Endothelial cell of umbilical vein (primary cell): ENCODE measurements at places on chromosomes 5 and 9. TPM values are rescaled to one million over a fixed set of nuclear protein-coding genes. Genes with fewer than 3 reads are reported as not detected.
A peak's percentile ranks its signal among the peaks of the same experiment; 100 is the strongest.

FOXD4L5 gene
- 0.42 TPM in 1 of 2 replicates, not detected in the other for total RNA-seq

DNA sequence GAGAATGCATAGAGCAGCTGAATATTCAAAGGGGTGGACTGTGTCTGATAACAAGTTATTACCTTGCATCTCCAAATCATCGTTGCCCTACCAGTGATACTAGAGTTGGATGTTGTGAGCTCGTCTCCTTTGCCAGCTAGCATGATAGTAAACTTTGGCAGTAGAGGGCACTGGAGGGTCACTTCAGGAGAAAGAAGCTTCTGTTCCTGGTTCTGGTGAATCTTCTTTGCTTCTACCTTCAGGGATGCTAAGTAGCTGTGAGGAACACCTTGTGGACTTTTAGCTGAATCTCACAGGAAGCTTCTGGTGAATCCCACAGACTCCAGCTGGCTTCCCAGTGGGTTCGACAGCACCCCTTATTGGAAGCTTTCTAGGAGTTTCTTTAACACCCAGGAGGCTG lies 626.6 kb upstream of the SGCD start:
- no peaks in the 10 kb centered on the region for H3K4me1 ChIP-seq
- no peak for DNase-seq
- no peaks in the 10 kb centered on the region for H3K27me3 ChIP-seq

DNA sequence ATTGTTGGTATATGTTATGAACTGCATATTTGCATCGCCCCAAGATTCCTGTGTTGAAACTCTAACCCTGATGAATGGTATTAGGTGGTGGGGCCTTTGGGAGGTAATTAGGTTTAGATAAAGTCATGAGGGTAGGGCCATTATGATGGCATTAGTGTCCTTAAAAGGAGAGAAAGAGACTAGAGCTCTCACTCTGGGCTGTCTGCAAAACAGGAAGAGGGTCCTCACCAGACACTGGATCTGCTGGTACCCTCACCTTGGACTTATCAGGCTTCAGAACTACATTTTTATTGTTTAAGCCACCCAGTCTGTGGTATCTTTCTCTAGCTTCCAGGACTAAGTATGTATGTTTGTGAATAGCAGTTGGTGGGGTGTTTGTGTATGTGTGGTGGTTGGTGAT lies 68.9 kb downstream of the MACIR start:
- no peak overlapping the region for H3K4me3 ChIP-seq
- H3K4me1 ChIP-seq: no peaks in the 10 kb centered on the region
- no peak for DNase-seq
- no peak overlapping the region for H3K27ac ChIP-seq
- H3K36me3 ChIP-seq: no peaks in the 10 kb centered on the region

- H3K27ac ChIP-seq: no peak overlapping the region
- no peaks in the 10 kb centered on the region for H3K36me3 ChIP-seq
- no peaks in the 10 kb centered on the region for H3K27me3 ChIP-seq
- no peak for DNase-seq
- H3K4me1 ChIP-seq: no peaks in the 10 kb centered on the region
- no peak overlapping the region for H3K4me3 ChIP-seq
These were observed 198.7 kb downstream of the PTTG1 start for GRCh38 chr5:160620401-160620800.

GRCh38 chr9:36632892-36633291 lies 60.2 kb downstream of the MELK start:
- no peaks in the 10 kb centered on the region for H3K36me3 ChIP-seq
- H3K4me1 ChIP-seq: no peaks in the 10 kb centered on the region
- no peak overlapping the region for H3K27ac ChIP-seq
- peak; percentile 51 for DNase-seq
- no peaks in the 10 kb centered on the region for H3K27me3 ChIP-seq
- H3K4me3 ChIP-seq: no peak overlapping the region

GRCh38 chr5:68898951-68899471 lies 194.8 kb upstream of the SLC30A5 start:
- H3K27me3 ChIP-seq: no peaks in the 10 kb centered on the region
- H3K36me3 ChIP-seq: no peaks in the 10 kb centered on the region
- no peaks in the 10 kb centered on the region for H3K4me1 ChIP-seq
- no peak for DNase-seq
- no peak overlapping the region for H3K4me3 ChIP-seq

GRCh38 chr5:162638849-162639248 lies 571.3 kb downstream of the GABRG2 start:
- H3K4me3 ChIP-seq: no peak overlapping the region
- H3K36me3 ChIP-seq: no peaks in the 10 kb centered on the region
- no peaks in the 10 kb centered on the region for H3K4me1 ChIP-seq
- no peak overlapping the region for H3K27ac ChIP-seq
- no peaks in the 10 kb centered on the region for H3K27me3 ChIP-seq

FOXD4 gene
- 0.35 and 0.42 TPM in 2 replicates for total RNA-seq

GRCh38 chr5:91849069-91849468 lies 466.0 kb upstream of the ARRDC3 start:
- H3K36me3 ChIP-seq: no peaks in the 10 kb centered on the region
- no peaks in the 10 kb centered on the region for H3K27me3 ChIP-seq
- no peak for DNase-seq
- no peak overlapping the region for H3K27ac ChIP-seq
- H3K4me1 ChIP-seq: no peaks in the 10 kb centered on the region
- no peak overlapping the region for H3K4me3 ChIP-seq

DNA sequence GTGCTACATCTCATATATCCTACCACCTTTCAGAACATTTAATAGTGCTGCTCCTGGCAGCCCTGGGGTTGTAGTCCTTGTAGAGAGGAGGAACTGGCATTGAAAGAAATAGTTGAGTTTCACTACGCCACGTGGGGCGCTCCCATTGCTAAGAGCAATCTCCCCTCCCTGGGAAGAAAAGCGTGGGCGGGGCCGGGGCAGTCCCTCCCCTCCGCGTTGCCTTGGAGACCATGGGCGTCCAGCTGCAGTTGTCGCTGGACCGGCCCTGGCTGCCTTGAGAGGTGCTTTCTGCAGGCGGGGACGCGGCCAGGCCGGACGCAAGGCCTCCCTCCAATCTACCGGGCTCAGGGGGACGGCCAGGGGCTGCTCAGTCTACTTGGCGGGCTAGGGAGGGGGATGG lies 368 bp upstream of the CCDC180 start:
- H3K4me1 ChIP-seq: peaks cover 7% of the 10 kb centered on the region
- no peak overlapping the region for H3K27ac ChIP-seq
- peaks cover 24% of the 10 kb centered on the region for H3K27me3 ChIP-seq
- DNase-seq: peak; percentile 66
- no peak overlapping the region for H3K4me3 ChIP-seq
- no peaks in the 10 kb centered on the region for H3K36me3 ChIP-seq

- no peaks in the 10 kb centered on the region for H3K36me3 ChIP-seq
- no peak overlapping the region for H3K4me3 ChIP-seq
- H3K4me1 ChIP-seq: no peaks in the 10 kb centered on the region
- H3K27me3 ChIP-seq: no peaks in the 10 kb centered on the region
- no peak overlapping the region for H3K27ac ChIP-seq
- peak; percentile 93 for DNase-seq
These were observed 28.7 kb downstream of the GTF3C4 start for GRCh38 chr9:132698989-132699388.

SLC46A2 gene
- total RNA-seq: not detected in 2 replicates

DNA sequence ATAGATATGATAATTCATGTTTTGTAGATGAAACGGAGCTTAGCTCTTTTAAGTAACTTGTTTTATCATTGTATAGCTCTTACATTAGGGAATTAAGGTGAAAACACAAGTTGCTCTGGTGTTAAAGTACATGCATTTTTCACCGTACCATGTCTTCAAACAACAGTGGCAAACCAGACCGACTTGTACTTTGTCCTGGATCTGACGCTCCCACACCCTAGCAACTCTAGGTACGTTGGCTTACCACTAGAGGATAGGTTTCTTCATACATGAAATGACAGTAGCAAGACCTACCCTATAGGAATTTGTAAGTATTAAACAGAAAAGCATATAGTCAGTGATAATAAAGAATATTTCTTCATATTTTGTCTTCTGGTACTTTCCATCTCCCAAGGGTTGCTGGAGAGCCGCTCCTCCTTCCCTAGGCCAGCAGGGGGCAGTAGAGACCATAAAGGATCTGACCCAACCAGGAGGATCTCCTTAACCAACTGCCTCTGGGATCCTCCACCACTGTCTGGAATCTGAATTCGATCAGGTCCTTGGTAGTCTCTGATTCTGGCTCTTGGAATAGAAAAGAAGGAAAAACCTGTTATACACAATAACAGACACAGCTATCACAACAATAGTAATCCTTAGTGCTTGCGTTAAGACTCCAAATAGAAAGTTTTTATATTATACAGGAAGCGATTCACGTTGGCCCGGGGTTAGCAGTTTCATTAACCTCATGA lies 136.7 kb downstream of the CAVIN4 start:
- no peak overlapping the region for H3K4me3 ChIP-seq
- peak; percentile 57 for DNase-seq
- H3K4me1 ChIP-seq: no peaks in the 10 kb centered on the region

DNA sequence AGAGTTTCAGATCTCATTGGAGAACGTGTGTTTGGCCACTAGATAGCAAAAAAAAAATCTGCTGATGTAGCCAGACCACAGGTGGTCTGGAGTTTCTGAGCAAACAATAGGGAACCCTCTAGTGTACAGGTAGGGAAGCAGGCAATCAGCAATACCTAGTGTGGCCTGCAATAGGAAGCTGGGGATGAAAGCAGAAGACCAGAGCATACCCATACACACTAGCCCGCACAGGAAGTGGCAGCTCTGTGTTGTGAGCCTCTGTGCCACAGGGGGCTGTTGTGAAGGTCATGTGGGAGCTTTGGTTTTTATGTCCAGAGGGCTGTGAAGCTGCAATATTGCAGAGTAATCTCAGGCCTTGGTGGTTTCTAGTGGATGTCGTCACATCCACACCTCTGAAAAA lies 81.2 kb downstream of the MTAP start:
- H3K27ac ChIP-seq: no peak overlapping the region
- no peaks in the 10 kb centered on the region for H3K4me1 ChIP-seq
- no peaks in the 10 kb centered on the region for H3K27me3 ChIP-seq
- no peaks in the 10 kb centered on the region for H3K36me3 ChIP-seq
- H3K4me3 ChIP-seq: no peak overlapping the region
- no peak for DNase-seq

DNA sequence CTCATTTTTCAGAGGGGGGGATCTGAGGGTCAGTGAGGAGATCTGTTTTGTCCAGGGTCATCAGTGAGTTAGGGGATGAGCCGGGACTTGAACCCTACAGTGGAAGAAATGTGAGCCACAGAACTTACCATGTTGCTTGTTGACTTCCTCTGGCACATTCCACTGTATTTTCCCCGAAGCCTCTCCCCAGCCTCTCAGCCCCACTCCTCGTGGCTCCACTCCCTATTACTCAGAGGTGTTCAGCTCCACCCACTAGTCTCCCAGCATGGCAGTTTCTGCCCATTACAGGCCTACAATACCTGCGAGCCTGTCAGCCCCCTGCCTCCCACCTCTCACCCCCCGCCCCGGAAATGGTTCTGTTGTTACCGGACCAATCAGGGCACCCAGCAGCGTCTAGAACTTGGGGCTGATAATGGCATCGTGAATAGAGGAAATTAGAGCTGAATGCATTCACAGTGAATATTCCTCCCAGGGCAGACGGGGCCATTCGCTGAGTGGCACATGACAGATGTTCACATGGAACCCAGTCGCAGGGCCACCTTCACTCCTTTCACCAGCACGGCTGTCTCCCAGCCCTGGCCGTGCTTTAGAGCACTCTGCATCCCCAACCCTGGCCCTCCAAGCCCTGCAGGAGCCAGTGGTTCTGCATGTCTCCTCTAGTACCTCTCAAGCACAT lies 81.6 kb downstream of the KCNIP1 start:
- no peak overlapping the region for H3K4me3 ChIP-seq
- H3K27ac ChIP-seq: no peak overlapping the region
- DNase-seq: no peak
- H3K36me3 ChIP-seq: no peaks in the 10 kb centered on the region
- H3K27me3 ChIP-seq: no peaks in the 10 kb centered on the region
- H3K4me1 ChIP-seq: no peaks in the 10 kb centered on the region

- H3K36me3 ChIP-seq: no peaks in the 10 kb centered on the region
- no peak overlapping the region for H3K4me3 ChIP-seq
- no peak for DNase-seq
- no peaks in the 10 kb centered on the region for H3K4me1 ChIP-seq
- H3K27ac ChIP-seq: no peak overlapping the region
These were observed 71.9 kb downstream of the ZNF354C start for GRCh38 chr5:179131886-179132585.

DNA sequence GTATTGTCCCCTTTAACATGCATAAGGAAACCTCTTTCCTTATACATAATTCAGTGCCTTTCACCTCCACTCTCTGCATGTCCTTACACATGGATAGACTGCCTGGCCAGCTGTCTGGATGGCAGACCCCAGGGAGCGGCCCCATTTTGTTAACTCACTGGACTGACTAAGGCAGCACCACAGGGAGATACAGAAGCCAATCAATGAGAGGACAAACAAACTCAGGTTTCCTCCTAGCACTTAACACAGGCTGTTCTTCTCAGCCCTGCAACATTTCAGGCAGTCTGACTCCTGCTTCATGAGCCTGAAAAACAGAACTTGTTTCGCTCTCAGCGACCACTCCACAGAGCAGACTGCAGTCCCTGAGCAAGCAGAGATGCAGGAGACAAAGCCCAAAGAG lies 135.4 kb upstream of the RASEF start:
- no peak overlapping the region for H3K27ac ChIP-seq
- no peaks in the 10 kb centered on the region for H3K36me3 ChIP-seq
- peaks cover 11% of the 10 kb centered on the region for H3K27me3 ChIP-seq
- H3K4me3 ChIP-seq: no peak overlapping the region

- H3K4me1 ChIP-seq: no peaks in the 10 kb centered on the region
- H3K27ac ChIP-seq: no peak overlapping the region
- no peak overlapping the region for H3K4me3 ChIP-seq
- no peak for DNase-seq
- no peaks in the 10 kb centered on the region for H3K27me3 ChIP-seq
These were observed 78.1 kb downstream of the PHF2 start for GRCh38 chr9:93654351-93654961.

PCDHA10 gene
- total RNA-seq: 0.07 and 0.18 TPM in 2 replicates

SLC6A3 gene
- total RNA-seq: not detected in 2 replicates

DNA sequence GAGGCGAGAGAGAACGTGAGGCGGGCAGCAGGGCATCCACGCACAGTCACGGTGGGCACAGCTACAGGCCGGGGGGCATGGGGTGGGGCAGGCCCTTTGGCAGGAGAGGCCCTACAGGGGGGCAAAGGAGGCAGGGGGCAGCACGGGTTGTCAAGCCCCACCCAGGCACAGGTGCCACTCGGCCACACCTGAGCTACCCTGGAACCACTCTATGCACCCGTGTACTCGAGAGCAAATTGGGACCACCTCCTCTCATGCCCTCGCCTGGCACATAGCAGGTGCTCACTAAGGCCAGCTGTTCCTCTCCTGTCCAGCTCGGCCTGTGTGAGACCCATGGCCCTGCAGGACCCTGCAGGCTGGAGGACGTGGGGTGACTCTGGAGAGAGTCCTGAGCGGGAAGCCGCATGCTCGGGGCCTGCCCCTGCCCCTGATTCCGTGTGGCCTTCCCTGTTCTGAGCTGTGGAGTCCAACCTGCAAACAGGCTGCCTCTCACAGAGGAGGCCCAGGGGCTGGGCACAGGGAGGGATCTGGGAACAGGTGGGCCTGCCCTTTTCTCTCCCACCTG lies 31.4 kb upstream of the SARDH start:
- no peaks in the 10 kb centered on the region for H3K4me1 ChIP-seq
- H3K36me3 ChIP-seq: peaks cover 27% of the 10 kb centered on the region
- no peak overlapping the region for H3K27ac ChIP-seq
- no peak overlapping the region for H3K4me3 ChIP-seq

- no peaks in the 10 kb centered on the region for H3K36me3 ChIP-seq
- no peaks in the 10 kb centered on the region for H3K27me3 ChIP-seq
- DNase-seq: no peak
- H3K4me1 ChIP-seq: no peaks in the 10 kb centered on the region
- no peak overlapping the region for H3K27ac ChIP-seq
These were observed 183.9 kb downstream of the AUH start for GRCh38 chr9:91177661-91178280.
